ENCODE measurements at places on chromosomes 16 and 17.

GRCh38 chr17:44795421-44795820 is 34.7 kb downstream of the GJC1 start:
- DNase-seq = no peak

- no peak for DNase-seq
Observed at GRCh38 chr16:3797473-3797872, 80.1 kb upstream of the TRAP1 start.

GRCh38 chr17:50797135-50797810 is 30.0 kb upstream of the ANKRD40CL start:
- DNase-seq = no peak

DNA sequence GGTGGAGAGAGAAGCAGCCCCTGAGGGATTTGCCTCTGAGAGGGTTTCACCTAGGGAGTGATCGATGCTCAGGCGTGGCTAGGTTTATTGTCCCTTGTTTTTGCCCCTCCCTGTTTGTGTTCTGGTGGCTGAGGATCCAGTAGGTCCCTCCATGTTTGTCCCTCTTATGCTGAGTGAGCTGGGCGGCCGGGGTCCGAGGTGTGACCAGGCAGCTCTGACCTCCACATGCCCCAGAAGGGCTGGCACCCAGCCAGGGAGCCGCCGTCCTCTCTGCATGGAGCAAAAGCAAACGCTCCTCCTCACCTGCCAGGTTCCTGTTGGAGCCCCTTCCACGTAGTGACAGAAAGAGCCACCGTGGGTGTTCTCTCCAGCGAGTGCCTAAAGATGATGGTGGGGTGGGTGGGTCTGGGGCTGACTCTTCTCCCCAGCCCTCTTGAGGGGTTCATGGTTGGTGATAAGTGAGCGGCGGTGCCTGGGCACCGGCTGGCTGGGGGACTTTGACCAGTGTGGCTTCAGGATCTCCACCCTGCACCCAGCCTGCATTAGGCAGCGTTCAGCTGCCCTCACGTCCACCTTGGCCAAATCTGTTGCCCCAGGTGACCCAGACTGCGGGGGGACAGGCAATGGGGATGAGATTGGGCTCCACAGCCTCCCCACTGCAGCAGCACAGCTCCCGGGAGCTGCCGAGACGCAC is 14.1 kb upstream of the NUDT16L1 start:
- DNase-seq = no peak

- DNase-seq = peak; percentile 61
Observed at GRCh38 chr16:4371357-4372000, at the start of gene VASN. Gene VASN (plus strand): TSS chr16:4371848. CDS start chr16:4380878, 9,030 bp downstream.

DNA sequence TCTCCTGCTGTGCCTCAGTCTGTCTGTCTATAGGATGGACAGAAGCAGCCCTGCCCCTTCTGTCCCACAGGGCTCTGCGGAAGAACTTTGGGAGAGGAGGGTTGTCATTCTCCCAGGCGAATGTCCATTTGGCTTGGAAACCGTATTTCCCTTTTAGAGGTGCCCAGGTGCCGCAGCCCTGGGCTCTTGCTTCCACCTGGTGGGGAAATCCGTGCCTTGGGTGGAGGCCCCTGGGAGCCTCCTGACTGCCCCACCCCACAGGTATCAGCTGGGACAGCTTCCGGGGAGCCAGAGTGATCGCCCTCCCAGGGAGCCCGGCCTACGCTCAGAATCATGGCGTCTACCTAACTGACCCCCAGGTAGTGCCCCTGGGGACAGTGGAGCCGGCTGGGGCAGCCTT is 12.7 kb downstream of the FCSK start:
- no peak for DNase-seq

GRCh38 chr16:50671644-50672260 is 9.4 kb downstream of the SNX20 start:
- DNase-seq = no peak

DNA sequence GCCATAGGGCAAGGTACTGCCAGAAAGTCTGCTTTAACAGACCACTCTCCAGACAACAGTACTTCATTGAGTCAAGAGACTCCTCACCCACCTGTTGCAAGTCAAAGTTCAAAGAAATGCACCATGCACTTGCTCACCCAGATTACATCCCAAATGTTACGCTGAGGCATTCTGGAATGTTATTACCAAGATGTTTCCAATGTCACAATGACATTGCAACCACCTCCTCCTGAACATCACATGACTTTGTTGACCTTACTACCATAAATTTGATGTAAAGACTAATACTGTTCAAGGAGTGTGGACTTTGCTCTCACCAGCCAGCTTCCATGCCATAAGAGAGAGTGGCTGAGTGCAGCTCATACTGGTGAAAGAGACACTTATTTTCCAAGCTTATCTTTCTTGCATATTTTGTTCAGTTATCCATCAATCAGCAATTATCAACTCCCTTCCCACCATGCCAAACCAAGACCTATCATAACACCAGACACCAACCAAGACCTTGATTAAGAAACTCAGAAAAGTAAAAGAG is 58.5 kb upstream of the BCAR1 start:
- no peak for DNase-seq
